ACHN (cell line): ENCODE measurements at places on chromosomes 1 and 21.

- DNase-seq: peak; percentile 58
These were observed 112.9 kb downstream of the GREM2 start for GRCh38 chr1:240499012-240499411.

- no peak for DNase-seq
These were observed 3.1 kb upstream of the GBP6 start for GRCh38 chr1:89360716-89361115.

DNA sequence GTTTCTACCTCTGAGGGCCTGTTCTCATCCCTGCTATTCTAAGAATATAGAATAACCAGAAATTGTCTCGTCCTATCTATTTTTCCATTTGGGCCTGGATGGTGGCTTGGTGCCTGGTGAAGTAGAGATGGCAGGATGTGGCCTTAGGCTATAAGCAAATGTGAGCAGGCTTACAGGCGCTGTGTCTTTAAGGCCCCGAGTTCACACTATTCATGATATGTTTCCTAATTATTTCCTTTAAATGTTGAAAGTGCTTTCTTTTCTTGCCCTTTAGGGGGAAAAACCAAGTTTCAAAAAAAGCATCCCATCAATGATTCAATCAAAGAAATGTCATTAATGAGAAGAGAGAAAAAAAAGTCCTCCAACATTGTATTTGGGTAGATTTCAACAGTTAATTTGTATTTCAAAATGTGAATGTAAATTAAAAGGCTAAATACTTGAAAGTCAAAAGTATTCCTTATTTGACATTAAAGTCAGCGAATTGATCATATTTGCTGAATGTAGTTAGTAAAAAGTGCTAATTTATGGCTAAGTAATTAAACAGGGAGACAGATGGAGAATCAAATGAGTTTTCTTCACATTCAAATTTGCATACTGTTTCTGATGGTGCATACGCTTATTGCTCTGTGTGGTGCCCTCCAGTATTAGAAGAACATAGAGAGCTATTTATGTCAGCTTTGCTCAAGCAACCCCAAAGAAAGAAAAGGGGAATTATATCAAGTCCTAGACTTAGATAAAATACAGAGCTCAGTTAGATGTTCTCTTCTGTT, 34.0 kb upstream of the HUNK start:
- DNase-seq: no peak

DNA sequence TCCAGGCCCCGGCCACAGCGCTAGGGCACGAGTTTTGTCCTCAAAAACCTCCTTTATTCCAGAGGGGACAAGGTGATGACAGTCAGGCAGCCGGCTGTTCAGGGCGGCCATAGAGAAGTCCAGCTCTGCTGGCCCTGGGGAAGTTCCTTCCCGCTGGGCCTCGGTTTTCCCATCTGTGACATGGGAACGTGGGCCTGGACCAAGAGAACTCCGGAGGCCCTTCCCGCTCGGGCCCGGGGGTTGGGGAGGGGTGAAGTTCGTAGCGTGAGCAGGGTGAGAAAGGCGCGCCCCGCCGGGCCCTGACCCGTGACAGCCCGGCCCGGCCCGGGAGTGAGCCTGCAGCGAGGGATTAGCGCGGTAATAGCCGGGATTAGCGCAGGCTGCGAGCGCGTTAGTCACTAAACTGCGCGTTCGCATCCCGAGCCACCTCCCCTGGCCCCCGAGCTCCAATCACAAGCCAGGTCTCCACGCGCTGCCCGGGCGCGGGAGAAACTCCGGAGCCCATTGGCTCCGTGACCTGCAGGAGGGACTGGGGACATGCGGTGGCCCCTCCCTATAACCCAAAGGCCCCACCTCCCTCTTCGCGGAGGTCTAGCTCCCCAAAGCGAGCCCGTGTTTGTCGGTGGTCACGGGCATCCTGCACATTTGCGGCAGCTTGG, 29.8 kb upstream of the PADI2 start:
- no peak for DNase-seq

DNA sequence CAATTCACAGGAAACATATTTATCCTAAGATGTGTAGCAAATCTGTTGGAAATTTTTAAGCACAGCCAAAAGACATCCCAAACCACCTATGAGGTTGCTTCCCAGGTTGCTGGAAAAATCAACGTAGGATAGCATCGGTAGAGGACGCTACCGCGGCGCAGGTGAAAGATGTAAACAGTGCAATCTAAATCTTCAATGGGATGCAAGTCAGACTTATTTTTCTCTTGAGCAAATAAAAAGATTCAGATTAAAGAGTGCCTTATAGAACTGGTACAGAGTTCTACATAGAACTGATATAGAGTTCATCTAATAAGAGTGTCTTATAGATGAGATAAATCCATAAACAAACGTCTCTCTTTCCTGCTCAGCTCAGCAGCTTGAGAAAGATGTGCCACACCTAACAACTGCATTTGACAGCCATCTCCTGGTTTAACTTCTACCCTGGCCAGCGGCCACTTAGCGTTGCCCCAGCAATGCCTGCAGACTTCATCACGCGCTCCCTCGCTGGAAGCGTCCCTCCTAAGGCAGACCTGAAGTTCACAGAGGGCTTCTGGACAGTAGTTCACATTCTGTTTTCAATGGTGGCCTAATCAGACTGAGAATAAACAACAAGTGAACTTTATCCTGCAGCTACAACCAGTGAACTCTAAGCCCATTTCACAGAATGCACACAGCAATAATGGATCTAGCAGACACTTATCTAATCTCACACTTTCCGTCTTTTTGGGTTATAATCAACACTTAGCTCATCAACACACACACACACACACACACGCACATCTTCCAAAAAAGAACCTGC, 164.5 kb downstream of the TOMM20 start:
- no peak for DNase-seq

- no peak for DNase-seq
These were observed 389.2 kb downstream of the PLPP3 start for GRCh38 chr1:56189946-56190805.

DNA sequence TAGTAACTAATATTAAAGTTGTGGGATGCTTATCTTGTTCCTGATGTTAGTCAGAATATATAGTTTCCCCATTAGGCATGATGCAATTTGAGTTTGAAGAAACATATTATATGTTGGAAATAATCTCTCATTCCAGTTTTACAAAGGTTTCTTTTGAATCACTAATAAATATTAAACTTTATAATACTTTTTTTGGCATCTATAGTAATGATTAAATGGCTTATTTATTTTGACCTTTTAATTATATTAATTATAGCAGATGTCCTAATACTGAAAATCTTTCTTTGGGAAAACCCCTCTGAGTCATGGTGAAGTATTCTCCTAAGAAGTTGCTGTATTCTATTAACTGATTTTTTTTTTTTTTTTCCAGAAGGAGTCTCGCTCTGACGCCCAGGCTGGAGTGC, 28.5 kb upstream of the PTGS2 start:
- DNase-seq: peak; percentile 19

DNA sequence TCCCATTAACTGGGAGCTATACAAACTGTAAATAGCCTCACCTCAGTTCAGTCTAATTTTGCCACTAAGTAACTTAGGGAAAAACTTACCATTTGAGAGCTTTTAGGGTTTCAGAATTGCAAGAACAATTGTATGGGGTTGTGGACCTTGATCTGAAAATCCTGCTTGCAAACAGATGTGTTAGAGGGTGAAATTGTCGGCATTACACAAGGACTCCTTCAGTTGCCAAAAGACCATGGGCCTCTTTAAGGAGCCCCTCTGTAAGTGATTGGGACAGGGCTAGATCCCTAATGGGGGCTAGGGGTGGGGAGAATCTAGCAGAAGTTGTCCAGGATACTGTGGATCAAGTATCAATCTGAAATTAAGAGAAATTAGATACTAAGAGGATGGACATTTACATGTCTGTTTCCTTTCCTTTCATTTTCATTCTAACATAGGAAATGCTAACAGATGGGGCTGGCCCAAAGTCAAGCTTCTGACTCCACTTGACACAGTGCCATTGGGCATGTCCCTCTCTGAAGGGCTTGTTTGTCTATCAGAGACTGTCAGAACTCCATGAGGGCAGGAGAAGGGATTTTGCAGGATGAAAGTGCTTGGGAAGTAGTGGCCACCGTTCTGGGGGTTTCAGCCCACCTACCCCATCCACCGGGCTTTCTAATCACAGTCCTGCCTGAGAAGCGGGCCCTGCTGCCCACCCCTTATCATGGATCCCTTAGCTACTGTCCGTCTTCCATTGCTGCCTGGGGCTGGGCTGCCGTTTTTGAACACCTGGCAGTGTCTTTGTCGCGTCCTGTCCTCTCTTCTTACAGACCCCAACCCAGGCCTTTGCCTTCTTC, 54.7 kb downstream of the STUM start:
- DNase-seq: no peak

DNA sequence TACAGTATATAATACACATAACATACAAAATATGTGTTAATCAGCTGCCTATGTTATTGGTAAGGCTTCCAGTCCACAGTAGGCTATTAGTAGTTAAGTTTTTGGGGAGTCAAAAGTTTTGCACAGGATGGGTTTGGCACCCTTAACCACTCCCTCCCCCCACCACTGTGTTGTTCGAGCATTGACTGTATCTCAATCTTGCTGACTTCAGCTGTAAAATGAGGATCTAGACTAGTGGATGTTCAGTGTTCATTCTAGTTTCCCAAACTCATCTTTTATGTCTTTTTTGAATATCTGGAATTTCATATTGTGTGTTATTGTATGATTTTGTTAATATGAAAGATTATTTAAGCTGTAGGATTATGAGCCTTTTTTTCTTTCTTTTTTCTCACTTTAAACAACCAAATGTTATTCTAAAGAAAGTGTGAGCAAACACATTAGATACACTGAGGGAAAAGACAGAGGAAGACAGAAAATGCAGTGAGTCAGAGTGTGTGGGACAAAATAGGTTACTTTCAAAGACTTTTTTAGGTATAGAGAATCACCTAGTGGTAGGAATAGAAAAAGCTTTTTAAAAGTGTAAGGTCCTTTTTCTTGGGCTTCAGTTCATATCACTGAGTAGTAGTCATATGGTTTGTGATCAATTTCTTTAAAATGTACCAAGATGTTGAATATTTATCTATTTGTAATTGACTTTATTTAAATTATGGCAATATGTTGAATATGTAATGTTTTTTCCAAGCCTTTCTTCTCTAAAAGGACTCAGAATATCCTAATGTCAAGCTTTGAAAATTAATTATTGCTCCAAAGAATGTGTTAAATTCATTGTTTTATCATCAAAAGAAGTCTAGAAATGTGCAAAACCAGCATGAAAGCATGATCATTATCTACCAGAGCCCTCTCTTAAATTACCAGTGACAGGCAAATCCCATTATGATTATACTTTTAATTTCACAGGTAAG, 17.9 kb upstream of the CENPF start:
- peak; percentile 89 for DNase-seq

GRCh38 chr1:206824331-206824730, 41.1 kb upstream of the IL20 start:
- no peak for DNase-seq

DNA sequence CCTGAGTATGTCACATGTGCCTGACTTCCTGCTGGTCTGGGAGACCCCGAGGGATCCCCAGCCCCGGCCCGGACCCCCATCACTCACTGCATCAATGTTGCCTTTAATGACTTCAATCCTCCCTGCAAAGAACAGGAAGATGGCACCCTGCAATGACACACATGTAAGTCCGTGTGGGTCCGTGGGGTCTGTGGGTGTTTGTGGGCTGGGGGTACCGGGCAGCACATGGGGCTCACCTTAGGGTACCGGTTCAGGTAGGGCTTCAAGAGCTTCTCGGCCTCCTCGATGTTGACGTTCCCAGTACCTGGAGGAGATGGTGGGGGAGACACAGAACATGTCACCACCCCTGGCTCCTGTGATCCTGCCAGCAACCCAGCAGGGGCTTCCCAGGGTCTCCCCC, 28.1 kb downstream of the TTC39A start:
- no peak for DNase-seq

DNA sequence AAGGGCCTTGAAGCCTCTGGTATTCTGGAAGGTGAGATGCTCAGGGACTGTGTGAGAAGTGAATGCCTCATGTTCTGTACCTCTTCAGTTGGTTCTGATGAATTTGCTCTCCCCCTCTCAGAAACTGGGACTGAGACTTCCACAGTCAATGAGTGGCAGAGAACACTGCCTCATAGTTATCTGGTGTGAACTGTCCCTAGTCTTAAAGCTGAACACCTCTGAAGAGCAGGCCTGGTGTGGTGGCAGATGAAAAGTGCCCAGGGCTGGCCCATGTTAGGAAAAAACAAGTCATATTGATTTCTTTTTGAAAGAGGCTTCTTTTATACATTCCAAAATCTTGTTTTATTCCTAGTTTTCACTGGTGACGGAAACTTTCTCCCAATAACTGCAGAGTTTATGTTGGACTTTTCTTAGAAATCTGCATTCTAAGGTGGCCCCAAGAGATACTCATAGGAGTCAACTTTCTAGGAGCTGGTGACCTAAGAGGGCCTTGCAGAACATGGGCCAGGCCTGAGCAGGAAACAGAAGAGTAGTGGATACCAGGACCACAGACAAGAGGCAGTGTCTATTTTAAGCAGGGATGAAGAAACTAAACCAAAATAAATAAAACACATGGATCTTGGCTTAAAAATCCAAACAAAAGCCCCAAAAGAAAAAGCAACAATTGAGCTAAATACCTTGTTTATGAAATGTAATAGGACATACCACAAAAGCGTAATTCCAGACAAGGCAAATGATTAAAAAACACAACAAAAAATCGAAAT, 19.5 kb downstream of the DUSP10 start:
- DNase-seq: no peak

DNA sequence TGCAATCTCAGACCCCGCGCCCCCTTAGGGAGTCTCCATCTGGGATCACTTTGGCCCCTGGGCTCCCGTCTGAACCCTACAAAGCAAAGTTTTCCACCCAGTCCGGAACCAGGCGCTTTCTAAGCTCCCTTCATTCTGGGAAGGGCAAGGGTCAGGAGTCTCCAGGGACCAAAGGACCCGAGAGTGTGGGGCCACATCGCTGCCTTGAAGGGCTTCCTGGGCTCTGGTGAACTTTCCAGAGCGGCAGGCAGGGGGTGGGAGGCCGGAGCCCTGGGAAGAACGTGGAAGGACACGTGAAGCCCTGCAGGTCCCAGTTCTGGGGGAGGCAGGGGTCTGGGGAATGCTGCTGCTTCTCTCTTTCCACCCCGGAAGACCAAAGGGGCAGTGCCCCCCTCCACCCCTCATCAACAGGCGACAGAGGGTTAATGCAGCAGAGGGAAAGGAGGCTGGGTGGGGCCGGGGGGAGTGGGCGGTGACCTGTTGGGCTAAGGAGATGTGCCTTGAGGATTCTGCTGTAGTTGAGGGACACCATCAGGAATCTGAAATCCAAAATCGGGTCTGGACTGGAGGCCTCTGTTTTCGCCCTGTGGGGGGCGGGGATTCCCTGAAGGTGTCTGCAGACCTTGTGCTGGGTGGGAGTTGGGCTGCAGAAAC, 734 bp downstream of the CDK18 start:
- peak; percentile 56 for DNase-seq

DNA sequence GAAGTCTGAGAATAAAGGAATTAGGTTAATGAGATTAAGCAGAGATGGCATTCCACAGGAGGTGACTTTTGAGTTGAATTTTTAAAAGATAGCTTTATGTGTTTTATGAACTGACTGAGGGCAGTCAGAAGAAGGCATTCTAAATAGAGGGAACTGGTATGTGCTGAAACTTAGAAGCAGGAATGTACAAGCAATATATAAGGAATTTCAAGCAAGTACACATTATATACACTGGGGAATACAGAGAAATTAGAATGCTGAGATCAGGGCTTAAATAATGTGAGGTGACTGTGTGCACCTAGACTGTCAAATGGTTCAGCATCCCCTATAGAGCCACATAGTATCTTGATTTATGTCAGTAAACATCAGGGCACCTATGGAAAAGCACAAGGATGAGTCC, 19.3 kb downstream of the WNT2B start:
- no peak for DNase-seq

GRCh38 chr1:211352465-211352864, 25.8 kb downstream of the TRAF5 start:
- DNase-seq: no peak
